Osteocyte (in vitro differentiated cells): ENCODE measurements at places on chromosomes 4 and X. TPM values are rescaled to one million over a fixed set of nuclear protein-coding genes. Genes with fewer than 3 reads are reported as not detected.
A peak's percentile ranks its signal among the peaks of the same experiment; 100 is the strongest.

The ADGRA3 gene
- total RNA-seq = 32.2 and 34.0 TPM in 2 replicates

The XAGE1B gene
- total RNA-seq = not detected in 2 replicates

The PPP1R3F gene
- 9.0 and 9.2 TPM in 2 replicates for total RNA-seq

The ZGRF1 gene
- total RNA-seq = 5.6 and 6.8 TPM in 2 replicates

The DHRSX gene
- 42.2 and 45.0 TPM in 2 replicates for total RNA-seq

DNA sequence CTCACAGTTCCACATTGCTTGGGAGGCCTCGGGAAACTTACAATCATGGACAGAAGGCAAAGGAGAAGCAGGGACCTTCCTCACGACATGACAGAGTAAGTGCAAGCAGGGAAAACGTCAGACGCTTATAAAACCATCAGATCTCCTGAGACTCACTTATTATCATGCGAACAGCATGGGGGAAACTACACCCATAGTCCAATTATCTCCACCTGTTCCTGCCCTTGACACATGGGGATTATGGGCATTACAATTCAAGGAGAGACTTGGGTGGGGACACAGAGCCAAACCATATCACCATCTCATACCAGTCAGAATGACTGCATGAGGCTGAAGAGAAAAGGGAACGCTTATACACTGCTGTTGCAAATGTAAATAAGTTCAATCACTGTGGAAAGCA is 1066.9 kb upstream of the PCDH7 start:
- DNase-seq = no peak

DNA sequence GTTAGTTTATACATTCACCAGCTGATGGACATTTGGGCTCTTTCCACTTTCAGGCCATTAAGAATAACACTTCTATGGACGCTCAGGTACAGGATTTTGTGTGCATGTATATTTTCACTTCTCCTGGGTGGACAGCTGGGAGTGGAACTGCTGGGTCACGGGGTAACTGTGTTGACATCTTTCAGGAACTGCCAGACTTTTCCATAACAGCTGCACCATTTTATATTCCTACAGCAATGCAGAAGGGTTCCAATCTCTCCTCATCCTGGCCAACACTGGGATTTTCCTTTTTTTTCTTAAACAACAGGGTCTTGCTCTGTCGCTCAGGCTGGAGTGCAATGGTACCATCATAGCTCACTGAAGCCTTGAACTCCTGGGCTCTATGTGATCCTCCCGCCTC is 11.9 kb downstream of the HAUS7 start:
- no peak for DNase-seq

DNA sequence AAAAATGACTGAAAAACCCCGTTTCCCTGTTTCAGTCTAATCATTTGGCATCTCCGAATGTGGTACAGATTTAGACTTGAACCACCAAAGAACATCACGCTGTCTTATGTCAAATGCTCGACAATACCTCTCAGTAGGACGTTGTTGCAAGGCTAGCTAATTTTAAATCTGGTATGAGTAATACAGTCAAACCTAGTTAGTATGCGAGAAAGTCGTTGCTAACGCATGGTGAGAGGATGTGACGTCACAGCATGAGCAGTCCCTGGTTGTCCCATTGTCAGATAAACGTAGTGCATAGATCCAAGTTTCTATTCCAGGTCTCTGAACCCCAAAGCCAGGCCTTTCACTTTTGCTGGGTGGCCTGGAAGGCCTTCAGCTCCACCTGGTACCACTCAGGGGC is 44.7 kb downstream of the SETD7 start:
- DNase-seq = no peak

DNA sequence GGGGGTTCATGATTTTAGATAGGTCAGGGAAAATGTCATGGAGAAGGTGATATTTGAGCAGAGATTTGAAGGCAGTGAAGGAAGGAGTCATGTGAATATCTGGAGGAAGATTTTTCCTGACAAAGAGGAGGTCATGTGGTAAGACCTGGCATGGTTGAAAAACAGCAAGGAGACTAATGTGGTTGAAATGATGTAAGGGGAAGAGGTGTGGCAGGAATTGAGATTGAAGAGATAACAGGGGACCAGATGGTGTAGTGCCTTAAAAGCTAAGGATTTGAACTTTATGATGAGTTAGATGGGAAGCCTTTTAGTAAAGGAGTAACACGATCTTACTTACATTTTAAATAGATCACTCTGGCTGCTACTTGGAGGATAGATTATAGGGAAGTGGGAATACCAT is 210.9 kb downstream of the RTL9 start:
- DNase-seq = no peak

DNA sequence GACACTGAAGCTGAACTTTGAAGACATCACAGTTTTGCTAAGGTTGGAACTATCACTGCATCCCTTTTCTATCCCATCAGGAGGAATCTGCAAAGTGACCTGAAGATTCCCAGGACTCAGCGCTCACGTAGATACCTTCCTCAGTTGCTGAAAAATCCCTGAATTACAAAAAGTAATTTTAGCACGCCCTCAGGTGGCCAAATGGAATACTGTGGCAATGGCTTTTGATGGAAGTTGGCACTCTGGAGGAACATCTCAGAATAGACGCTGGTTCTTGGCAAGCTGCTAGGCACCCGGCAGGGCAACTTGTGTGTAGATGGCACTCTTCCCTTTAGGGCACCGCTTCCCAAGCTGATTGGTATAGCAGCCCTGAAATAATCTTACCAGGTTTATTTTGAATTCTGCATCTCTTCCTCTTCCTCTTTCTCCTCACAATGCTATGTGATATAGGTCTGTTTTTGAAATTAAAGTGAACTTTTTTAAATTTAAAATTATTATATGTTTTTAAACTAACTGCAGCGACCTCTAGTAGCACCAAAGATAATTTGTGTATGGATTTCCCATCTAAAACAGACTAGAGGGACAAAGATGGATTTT is 16.3 kb upstream of the ESX1 start:
- no peak for DNase-seq

DNA sequence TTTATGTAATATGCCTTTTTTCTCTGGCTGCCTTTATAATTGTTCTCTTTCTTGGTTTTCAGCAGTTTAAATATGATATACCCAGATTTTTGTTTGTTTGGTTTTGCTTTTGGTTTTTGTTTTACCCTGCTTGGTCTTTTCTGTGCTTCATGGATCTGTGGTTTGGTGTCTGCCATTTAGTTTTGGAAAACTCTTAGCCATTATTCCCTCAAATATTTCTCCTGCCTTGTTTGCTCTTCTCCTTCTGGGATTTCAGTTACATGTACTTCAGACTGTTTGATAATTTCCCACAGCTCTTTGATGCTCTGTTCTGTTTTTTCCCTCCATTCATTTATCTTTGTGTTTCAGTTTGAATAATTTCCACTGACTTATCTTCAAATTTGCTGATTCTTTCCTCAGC is 223.1 kb upstream of the BCOR start:
- DNase-seq = no peak

GRCh38 chr4:186190581-186191199 is 677 bp upstream of the CYP4V2 start:
- no peak for DNase-seq

GRCh38 chr4:8898419-8898818 is 26.8 kb upstream of the HMX1 start:
- no peak for DNase-seq

DNA sequence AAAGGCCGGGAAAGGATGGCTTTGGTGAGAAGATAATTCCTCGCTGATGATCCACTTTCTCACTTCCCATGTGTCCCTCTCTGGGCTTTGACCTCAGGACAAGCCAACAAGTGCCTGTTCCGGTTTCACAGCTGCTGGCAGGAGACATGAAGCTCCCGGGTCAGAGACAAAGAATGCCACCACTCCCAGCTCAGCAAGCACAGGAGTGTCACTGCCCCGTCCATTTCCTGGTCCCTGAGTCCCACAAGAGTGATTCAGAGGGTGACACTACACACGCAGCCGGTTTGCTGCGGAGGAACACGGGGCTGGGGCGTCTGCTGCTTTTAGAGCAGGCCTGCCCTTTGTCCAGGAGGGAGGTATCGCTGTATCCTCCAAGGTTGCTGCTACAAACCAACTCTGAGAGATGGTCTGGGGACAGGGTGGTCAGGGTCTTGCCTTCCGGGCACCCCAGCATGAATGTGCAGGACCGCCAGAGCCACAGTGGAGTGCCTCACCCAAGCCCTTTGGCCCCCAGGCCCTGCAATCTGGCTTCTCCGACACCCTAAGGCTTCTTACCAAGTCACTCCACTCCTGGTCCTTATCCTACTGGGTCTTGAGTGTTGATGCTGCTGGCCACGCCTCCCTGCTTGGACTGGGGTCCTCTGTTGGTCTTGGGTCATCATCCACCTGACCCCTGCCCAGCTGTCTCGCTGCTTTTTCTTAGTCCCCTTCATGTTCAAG is 49.5 kb downstream of the CPZ start:
- no peak for DNase-seq

- DNase-seq = no peak
These were observed 25.1 kb downstream of the NIPAL1 start for GRCh38 chr4:48041535-48042137.

DNA sequence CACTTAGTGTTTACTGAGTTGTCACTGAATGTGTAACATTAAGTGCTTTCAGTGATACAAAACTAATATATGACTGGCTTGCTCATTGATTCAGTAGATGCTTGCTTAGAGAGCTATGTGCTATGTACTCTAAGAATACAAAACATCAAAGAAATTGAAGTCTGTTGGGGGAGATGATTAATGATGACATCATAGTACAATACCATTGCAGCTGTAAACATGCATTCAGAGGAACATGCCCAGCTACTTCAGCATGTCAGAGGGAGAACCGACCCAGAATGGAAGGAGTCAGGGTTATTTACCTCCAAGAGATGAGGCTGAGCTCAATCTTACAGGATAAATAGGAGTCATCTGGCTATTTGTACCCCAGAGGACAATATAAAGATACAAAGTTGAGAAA is 290.8 kb downstream of the TENM3 start:
- DNase-seq = no peak

DNA sequence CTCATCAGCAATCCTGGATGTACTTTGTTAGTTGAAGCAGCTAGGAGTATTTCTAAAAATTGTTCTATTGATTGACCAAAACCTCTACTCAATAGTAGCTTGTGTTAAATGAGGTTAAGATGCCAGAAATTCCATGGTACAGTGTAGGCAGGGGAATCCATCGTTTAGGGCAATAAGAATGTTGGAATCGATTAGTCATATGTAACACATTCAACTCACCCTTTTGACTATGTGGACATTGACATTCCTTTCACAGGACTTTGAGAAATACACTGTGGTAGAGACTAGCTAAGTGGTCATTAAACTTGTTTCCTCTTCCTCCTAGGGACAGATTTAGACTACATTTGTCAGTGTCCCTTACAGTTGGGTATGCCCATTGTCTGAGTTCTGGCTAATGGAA is 40.2 kb downstream of the KDM5C start:
- DNase-seq = no peak

DNA sequence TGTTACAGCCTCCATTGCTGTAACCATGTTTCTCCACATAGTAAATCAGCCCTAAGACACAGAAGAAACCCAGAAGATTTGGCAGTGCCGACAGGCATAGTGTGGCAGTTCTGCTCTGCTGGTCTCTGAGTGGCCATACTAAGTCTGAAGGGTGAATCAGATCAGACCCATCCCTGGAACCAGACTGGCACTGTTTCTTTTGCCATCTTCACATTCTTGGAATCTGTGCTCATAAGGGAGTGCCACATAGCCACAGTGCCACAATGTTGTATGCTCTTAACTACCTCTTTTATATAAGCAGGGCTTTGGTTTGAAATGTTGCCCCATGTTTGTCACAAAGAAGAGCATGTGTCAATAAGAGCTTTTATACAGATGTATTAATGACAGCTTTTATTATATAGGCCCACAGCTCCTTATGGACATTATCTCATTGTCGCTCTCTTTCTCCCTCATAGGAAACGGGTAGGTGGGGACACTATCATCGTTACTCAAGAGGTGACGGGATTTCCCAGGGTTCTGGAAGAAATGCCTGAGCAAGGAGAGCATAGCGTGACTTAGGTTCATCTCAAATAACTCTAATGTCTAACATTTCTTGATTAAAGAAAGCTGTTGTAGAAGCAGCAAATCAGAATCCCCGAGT is 128.2 kb downstream of the CBR4 start:
- no peak for DNase-seq

DNA sequence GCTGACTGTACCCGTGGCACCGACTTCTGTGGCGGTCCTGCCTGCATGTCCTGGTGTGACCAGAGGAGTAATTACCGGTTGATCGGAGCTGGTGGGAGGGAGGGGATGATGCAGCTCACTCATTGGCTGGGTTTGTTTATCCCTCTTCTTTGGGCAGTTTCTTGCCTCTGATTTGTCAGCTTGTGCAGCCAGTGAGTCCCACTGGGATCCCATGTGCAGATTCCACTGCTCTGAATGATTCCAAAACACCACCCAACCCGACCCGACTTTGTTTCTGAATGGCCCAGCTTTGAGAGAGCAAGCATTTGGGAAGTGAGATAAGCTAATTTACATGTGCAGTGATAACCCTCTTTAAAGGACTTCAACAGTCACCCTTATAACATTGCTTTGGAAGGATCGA is 13.8 kb downstream of the FHDC1 start:
- DNase-seq = no peak

DNA sequence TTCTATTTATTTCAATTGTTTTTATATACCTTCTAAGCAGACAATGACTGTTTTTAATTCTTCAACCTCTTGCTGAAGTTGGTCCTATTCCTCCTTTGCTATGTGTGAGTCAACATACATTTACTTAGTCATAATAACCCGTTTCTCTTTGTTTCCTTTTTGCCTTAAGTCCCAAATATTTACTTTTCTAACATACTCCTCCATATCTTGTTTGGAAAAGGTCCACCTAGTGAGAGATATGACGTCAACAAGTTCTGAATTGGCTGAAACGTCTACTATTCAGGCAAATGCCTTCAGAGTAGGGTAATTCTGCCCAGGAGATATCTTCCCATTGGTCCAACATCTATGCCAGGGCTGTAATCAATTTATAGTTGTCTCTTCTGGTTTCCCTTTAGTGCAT is 179.3 kb upstream of the GEMIN8 start:
- no peak for DNase-seq

- DNase-seq = peak; percentile 99
These were observed 1.0 kb upstream of the ELF2 start for GRCh38 chr4:139177869-139178619.

- DNase-seq = no peak
These were observed 2.7 kb upstream of the GEMIN8 start for GRCh38 chrX:14032406-14032805.

DNA sequence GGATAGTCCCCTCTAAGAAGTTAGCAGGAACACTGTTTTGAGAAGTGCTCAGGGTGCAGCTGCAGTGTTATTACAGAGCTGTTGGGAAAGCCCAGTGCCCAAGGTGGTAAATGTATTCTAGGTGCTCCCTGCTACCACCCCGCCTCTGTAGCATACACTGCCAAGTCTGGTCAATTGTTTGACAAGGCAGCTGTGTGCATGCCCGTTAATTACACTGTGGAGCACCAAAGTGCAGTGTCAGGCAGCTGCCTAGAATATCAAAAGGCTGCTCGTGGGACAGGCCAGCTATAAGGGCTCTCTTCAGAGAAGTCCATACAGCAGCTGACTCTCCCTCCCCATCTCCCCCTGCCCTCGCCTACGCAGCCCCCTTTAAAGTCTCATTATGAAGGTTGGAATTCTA is 99.9 kb upstream of the KLHL13 start:
- DNase-seq = no peak

DNA sequence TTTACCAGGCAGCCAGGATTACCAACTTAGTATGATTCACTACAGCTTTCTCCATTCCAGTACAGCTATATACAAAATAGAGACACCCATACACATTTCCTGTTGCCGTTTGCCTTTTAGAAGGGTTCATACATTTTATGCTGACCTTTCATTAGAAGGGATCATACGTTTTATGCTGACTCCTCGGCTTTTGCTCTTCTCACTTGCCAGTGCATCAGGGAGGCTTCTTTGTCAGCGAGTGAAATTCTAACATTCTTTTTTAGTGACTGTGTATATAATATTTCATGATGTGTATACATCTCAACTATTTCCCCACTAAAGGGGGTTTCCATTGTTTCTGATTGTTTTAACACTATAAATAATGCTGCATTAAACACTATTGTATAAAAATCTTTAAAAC is 552.6 kb downstream of the TRIML1 start:
- DNase-seq = no peak
